CD4-positive, alpha-beta T cell treated with Interleukin-6 at 100 ng/mL for 8 hours (primary cell): ENCODE measurements at places on chromosomes 12 and 14.

DNA sequence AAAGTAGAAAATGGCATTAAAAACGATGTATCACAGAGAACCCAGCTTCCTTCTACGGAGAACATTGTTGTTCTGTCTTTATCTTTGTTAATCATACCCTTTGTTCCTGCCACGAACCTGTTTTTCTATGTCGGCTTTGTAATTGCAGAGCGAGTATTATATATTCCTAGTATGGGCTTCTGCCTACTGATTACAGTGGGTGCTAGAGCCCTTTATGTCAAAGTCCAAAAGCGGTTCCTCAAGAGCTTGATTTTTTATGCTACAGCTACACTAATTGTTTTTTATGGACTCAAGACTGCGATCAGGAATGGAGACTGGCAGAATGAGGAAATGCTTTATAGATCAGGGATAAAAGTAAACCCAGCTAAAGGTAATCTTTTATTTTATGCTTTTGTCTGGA, 209.6 kb downstream of the TMTC2 start:
- no peak for DNase-seq

GRCh38 chr14:63853831-63854293, 1.1 kb downstream of the SYNE2 start:
- peak; percentile 62 for DNase-seq

GRCh38 chr12:79885911-79886490, 48.9 kb downstream of the PPP1R12A start:
- DNase-seq = no peak

DNA sequence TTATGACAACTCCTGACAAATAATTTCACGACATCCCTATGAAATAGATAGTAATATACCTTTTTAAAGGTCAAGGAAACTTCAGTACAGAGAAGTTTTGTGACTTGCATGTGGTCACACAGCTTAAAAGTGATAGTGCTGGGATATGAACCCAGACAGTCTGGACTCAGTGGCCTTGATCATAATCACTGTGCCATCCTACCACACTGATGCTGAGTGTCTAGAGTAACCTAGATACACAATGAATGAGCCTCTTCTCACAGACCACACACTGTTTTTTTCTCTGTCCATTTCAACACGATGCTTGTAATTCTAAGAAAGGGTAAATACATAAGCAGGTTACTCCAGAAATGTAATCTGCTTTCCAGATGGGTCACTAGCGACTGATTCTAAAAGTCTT, 88.2 kb downstream of the SYNE2 start:
- DNase-seq = no peak

GRCh38 chr14:98926146-98926545, 345.9 kb downstream of the BCL11B start:
- peak; percentile 51 for DNase-seq
